ENCODE measurements at places on chromosomes 7 and 10.

DNA sequence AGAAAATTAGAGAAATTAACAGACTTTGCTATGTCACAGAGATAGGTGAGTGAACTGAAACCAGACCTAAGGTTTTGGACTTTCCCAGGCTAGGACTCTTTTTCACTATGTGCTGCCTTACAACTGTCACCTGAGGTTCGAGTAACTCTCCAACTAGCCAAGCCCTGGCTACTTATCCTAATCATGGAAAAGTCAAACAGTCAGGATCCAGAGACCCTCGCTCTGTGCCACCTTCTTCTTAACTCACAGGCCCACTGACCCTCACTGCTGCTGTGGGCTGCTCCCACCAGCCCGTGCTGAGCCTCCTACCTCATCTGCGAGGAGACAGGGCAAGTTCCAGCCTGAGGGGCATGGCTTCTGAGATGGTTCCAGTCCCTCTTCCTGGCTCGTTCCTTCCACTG, 211.4 kb upstream of the KLF14 start:
- no peak for DNase-seq

DNA sequence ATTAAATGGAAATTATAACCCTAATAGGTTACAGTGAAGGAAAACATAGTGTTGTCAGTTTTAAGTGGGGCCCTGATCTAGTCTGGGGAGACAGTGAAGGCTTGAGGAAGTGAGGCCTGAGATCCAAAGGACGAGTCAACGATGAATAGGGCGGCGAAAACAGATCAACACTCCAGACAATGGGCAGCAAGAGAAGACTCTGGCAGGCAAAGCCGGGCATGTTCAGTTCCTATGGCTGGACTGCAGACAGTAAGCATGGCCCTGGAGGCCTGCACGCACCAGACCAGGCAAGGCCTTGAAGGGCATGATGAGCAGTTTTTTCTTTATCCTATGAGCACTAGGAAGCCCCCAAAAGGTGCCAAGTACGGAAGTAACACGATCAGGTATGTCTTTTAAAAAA, 127.8 kb downstream of the RNF216 start:
- no peak for DNase-seq

- DNase-seq = no peak
Measured at GRCh38 chr10:123642697-123643096, 23.5 kb upstream of the GPR26 start.

DNA sequence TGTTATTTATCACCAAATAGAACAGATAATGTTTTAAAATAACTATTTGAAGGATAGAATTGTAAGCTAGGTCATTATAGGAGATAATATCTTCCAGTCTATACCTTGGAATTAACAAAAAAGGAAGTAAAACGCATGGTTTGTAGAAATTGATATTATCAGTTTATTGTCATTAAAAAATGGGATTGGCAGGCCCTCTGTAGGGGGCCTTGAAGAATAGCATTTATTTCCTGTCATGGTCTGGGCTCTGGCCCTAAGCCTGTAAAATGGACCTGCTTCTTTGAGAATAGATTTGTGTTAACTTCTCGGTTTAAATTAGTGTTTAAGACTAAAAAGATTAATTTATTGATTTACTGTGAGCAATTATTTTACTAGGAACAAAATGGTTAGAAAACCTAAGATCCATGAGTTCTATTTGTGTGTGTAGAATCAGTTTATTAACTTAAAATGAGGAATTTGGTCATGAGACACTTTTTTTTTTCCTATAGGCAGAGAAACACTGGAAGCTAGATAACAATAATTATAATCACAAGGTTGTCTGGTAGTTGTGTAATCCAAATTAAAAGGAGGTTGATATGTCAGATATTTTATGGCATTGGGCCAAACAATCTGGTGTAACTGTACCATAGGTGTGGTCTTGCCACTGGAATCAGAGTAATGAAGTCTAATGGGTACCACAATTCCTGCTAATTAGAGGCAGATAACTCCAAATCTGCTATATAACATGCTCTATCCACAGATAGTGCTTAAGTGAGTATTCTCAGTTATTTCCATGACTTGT, 197.4 kb upstream of the FOXP2 start:
- no peak for DNase-seq

GRCh38 chr10:124952123-124952522, 10.2 kb downstream of the ZRANB1 start:
- DNase-seq = no peak

- DNase-seq = no peak
Measured at GRCh38 chr10:86361156-86362128, 5.2 kb downstream of the GRID1 start.

DNA sequence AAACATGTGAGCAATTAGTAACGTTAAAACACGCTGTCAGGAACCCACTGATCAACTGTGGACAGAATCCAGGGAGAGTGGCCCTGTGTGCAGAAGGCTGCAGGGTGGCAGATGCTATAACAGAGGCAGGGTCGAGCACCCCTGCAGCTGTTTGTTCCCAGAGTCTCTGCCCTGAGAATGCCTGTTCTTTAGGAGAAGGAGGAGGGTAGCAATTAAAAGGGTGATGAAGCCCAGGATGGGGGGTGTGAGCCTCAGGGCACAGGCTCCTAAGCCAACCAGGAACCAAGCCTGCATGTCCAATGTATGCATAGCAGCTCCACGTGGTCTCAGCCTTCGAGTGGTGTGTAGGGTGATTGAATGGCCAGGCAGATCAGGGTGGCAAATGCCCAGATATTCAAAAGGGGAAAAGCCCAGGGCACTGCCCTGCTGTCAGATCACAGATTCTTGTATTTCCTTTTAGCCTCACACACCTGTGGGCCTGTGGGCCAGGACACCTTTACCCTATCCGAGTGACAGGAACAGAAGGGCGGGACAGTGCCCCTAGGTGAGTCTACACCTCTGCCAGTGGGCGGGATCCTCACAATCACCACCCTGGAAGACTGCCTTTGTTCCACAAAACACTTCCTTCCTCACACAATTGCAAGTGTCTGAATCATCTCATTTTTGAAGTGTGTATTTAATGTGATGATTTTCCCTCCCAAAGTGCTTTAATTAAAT, 7.3 kb downstream of the WDFY4 start:
- no peak for DNase-seq

DNA sequence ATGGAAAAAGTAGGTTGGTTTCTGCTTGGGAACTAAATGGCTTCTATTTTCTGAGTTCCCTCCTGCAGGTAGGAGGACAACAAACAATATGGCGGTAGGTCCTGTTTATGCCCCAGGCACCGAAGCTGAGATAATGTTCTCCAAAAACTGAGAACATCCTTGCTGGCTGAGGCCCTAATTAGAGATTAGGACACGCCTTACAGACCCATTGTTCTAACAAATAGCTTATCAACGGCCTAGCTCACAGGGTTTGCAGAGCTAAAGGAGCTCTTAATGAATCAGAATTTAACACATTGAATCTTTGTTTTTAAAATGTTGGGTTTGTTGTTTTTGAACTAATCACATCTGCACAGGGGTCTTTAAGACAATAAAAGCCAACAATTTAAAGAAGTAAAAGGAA, 37.0 kb downstream of the HTR5A start:
- DNase-seq = no peak

DNA sequence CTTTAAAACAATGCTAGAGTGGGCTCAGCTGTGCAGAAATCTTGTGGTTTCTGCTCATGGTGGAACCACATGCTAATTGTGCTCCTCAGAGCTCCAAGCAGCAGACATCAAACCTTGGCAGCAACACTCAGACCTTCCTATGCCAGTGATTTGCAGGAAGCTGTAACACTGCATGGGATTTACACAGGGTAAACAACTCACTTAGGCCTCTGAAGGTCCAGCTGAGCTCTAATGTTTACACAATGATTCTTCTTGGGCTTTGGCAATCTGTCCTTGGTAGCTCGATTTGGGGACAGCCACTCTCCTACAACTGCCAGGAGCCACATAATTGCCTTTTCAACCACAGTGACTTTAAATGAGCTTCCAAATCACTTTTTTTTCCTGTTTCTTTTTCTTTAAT, 97.7 kb upstream of the PDLIM1 start:
- DNase-seq = no peak

DNA sequence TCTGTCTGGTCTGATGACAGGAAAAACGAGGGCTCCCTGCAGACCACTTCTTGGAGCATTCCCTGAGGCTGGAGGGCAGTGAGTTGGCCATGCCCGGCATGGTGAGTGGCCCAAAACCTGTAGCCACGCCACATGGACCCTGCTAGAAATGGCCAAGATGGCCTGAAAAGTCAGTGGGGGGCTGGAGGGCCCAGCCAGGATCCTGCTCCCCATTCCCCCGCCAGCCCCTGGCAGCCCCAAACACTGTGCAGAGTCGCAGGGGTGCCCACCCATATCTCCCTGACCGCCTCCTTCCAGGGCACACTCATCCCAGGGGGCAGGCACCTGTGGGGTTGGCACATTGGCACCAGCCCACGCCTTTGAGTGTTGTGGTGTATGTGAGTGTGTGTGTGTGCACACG, 18.7 kb upstream of the PPP2R2D start:
- DNase-seq = no peak

DNA sequence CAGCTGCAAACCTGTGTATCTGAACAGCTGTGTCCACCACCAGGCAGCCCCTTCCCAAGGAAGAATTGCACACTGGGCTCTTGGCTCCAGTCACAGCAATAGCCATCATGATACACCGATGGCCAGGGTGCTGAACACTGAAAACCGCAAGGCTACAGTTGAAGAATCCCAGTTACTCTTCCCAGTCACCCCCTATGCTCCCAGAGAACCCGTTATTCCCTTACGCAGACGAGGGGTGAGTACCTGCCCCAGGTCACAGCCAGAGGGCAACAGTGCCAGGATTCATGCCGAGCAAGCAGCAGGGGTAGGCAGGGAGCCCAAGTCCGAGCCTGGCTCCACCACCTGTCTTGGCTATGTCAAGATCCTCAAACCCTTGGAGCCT, 57.8 kb downstream of the RASGEF1A start:
- DNase-seq = no peak

- DNase-seq = no peak
Measured at GRCh38 chr7:129502708-129503685, 666 bp downstream of the SMKR1 start.

DNA sequence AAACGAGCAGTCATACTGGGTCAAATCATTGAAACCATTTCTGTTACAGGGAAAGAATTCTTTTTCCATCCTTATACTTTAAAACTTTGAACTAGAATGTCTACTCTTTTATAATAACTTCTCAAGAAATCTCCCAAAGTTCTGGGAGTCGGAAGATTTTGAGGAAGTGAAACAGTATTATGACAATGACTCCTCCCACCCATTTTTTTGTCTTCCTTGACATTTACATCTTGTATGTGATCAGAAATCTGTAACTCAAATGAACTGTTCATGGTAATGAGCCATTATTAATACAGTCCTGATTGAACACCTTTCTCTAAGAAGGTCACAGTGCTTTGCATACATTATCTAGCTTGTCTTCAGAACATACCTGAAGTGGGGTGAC, 227.4 kb downstream of the CELF2 start:
- no peak for DNase-seq

GRCh38 chr7:4169455-4169854, 512.6 kb upstream of the FOXK1 start:
- no peak for DNase-seq

DNA sequence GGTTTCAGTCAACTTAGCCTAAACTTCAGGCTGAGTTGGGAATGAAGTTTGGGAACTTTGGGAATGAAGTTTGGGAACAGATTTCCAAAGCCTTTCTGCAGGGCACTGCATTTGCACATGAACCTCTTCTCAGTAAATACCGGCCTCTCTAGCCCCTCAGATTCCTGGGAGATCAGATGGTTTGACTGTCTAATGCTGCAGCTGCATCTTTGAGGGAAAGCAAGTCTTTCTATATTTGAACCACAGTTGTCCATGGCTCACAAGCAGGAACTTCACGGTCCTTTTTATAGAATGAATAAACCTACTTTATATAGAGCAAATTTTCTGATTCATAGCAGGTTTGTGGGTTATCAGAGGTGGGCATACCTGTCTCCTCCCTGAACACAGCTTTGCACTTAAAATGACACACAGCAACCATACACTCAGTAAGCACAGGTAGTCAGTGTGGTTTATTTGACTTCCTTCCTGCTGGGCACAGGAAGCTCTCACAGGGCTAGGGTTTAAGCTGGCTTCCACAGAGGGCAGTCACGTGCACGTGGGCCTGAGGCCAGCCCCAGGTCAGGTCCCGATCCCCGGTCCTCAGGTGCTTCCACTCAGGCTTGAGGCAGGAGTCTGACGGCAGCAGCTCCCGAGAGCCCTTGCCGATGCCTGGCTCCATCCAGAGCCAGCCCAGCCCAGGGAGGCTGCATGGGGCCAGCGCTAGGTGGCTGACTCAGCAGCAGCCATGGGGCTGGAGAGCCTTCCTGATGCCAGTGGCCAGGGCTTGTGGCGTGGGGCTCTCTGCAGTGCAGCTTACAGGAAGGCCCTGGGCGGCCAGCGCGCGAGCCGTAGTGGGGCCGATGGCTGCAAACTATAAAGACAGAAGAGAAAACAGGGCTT, 12.8 kb upstream of the MMP21 start:
- no peak for DNase-seq

DNA sequence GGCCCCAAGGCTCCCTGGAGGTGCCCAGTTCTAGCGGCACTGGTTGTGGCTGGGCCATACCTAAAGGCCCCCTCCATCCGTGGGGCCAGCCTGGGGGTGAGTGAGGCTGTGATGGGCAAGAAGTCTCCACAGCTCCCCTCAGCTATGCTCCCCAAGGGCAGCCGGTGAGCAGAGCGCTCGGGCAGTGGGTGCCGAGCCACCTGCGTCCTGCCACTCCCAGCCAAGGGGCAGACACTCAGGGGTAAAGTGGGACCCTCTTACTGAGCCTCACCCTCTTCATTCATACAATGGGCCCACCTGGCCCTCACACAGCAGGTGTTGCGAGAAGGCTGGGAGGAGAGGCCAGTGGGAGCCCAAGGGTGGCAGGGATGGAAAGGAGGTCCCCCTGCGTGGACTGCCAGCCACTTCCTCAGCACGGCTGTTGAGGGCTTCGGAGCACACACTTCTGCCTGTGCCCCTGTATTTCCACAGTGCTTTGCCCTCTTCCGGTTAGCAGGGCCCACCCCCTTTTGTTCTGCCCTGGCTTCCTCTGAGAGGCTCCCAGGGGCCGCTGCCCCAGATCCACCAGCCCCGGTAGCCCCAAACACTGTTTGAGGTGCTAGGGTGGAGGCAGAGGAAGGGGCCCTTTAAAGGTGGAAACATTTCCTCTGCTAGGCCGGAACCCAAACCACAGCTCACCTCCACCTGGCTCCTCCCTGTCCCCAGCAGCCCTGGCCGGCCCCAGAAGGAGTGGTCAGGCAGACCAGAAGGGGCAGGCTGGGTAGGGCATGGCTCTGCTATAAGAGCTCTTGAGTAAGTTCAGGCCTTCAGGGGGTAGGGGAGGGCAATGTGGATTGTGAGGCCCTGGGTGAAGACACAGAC, 16.4 kb upstream of the C10orf105 start:
- DNase-seq = no peak

DNA sequence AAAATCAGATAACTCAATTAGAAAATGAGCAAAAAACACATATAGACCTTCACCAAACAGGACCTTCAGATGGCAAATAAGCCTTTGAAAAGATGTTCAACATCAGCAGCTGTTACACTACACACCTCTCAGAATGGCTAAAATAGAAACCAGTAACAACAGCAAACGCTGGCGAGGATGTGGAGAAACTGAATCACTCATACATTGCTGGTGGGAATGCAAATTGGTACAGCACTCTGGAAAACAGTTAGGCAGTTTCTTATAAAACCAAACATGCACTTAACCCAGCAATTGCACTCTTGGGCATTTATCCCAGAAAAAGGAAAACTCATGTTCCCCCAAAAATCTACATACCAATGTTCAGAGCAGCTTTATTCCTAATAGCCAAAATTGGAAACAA, 37.7 kb upstream of the SMARCD3 start:
- no peak for DNase-seq

GRCh38 chr10:123884907-123885381, 6.7 kb downstream of the CPXM2 start:
- no peak for DNase-seq

GRCh38 chr7:92904244-92905131, 68.1 kb upstream of the CDK6 start:
- DNase-seq = no peak
